ENCODE measurements at places on chromosomes 4 and X.

DNA sequence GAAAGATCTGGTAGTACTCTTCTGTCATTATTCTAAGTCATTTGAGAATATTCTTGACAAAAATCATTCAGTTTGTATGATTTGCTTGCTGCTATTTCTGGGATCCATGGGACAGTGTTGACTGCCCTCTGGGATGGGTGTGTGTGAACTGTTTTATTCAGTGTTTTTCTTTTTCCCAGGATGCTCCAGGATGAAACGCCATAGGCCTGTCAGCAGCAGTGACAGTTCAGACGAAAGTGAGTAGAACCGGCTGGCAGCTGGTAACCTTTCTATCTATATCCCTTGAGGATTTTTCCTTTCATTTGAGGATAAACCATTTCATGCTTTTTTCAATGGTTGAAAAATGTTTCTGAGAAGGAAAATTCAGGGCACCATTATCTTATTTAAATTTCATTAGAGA lies 72.5 kb downstream of the JADE3 start:
- DNase-seq = no peak

- no peak for DNase-seq
Observed at GRCh38 chrX:623599-624315, 6.8 kb upstream of the SHOX start.

DNA sequence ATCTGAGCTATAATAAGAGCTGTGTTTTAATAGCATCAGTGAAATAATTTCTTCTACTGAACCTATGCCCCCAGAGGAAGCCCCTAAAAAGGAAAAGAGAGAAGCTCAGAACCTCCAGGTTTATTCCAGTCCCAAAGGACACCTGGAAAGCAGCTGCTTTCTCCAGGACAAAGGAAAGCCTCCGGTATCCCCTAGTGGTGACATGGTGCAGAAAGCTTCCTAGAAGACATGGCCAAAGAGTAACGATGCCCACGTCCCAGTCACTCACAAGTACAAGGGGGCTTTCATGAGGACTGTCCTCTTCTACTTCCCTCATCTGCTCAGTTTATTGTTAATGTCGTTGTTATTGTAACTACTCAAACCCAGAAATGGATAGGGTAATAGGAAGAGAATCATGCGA lies 343.9 kb downstream of the UNC5C start:
- no peak for DNase-seq

DNA sequence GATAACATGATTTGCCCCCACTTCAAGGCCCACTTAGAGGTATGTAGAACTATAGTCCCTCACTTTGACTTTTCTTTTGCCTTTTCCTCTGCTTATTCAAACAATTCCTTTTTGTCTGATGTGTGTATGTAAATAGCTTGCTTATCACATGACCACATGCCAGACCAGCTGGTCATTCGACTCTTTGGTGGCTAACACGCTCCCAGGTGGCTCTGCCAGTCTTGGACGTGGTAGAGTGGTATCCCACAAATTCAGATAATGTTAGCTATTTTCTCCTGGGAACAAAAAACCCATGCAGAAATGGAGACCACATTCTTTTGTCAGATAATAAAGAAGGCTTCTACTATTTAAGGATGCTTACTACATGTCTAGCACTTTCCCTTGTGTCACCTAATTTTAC lies 47.9 kb downstream of the ARHGAP24 start:
- no peak for DNase-seq

GRCh38 chr4:23516716-23517115 lies 373.1 kb downstream of the PPARGC1A start:
- DNase-seq = no peak

GRCh38 chrX:129144172-129145038 lies 378.9 kb downstream of the SMARCA1 start:
- no peak for DNase-seq

DNA sequence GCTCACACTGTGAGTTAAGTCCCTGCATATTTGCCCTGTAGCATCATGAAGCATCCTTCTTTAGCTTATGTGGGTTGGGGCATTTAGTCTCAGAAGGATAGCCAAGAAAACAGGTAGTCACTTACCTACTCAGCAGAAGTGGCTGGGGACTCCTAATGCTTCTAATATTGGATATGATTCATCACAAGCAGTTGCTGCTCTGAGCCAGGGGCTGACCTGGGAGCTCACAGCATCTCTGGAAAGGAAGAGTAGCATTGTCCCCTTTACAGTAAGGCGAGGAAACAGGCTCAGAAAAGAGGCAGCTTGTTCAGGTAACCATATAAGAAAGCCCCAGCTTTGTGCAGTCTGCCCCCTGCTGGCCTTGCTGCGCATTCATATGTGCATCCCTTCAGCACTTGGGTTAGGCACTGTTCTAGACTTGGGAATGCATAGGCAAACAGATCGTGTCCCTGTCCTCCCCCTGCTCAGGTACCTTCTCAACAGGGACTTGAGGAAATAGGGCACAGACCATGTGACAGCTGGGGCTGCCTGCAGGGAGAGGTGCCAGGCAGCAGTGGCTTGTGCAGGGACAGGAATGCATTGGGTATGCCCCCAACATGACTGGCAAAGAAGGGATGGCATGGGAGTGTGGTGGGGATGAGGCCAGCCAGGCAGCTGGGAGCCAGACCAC lies 35.7 kb upstream of the TBC1D14 start:
- DNase-seq = no peak

DNA sequence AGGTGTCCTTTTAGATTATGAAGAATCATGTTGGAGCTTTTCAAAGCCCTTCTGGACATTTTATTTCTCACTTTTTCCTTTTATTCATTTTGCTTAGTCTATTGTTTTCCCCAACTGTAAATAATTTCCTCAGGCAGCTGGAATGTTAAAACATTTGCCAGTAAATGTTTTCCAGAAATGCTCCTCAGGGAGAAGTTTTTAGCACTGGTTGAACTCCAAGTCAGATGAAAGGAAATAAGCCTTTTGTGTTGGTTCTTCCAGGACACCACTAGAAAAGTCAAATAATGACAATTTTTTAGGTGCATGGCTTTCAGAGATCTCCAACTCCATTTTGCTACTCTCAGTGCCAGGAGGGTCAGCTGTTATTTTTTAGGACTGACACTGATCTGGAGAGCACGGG lies 127.9 kb downstream of the IL13RA2 start:
- no peak for DNase-seq

DNA sequence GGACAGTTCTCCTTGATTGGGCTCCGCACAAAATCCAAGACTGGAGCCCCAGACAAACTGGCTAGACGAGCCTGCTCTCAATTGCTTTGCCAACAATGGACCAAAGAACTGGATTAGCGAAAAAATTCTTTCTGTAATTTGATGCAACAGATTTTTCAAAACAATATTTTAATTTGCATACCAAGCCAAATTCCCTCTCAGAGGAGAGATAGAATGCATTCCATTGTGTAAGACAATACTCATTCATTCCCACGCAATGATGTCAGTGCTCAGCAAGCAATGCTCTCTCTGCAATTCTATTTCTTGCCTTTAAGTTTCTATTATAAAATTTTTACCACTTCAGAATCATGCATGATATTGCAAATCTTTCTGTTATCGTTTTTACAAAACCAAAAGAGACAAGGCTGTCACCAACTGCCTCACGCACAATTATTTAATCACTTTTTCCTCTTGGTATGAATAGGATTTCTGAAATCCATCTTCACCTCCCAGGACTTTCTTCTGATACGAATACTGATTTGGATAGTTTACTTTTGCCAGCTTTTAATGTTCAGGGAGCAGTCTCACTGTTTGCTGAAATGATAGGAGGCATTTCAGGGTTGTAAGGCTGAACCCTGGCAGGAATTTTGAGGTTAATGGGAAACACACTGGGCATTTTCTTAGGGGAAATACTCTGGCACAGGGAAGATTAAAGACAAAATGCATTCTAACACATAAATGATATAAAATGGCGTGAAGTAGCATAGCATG lies 46.1 kb upstream of the HCCS start:
- DNase-seq = no peak

DNA sequence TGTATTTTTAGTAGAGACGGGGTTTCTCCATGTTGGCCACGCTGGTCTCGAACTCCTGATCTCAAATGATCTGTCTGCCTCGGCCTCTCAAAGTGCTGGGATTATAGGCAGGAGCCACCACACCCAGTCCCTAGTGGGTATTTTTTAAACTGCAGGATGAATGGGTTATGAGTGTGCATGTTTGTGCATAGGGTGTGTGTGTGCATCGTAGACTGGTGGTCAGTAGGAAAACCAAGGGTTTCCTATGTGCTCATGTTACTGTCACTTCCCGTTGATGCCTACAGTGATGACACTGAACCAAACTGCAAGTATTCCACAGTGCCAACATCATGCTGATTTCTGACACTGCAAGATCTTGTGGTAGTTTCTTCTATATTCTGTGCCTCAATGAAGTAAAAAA lies 41.1 kb downstream of the DDIT4L start:
- DNase-seq = no peak

DNA sequence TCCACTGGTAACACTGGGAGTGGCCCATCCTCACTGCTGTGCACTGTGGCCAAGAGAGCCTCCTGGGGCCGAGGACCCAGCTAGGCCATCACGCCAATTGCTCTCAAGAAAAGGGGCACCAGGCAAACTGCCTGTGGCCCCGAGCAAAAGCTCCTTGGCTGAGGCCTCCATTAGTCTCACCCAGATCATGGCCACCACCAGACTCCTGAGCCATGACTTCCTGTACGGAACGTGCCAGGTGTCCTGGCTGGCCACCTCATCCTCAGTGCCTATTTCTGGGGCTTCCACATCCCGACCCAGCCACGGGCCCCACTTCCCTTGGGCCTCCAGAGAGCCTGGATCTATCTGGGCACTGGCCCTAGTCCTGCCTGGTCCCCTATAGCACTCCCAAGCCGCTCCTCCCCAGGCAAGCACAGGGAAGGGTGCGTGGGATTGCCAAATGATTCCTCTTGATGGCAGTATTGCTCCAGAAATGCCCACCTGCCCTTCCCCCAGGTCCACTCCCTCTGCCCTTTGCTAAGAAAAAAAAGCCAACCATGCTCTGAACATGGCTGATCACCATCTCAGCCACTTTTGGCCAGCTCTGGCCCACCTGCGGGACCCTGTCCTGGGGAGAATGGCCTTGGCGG lies 212.6 kb upstream of the AGTR2 start:
- no peak for DNase-seq

DNA sequence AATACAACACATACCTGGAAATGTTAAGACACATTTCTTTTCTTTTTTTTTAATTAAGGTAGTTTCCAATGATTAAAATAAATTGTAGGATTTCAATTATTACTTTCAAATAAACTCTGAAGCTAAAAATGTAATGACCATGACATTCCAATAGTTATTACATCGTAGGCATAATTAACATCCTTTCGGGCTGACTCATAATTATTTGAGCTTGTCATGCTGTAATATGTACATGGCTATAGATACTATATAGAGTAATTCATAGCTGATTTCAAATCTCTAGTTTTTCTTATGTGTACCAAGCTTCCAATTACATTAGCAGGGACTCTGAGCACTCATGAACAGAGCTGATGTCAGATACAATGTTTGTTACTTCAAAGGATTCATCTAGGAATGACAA lies 125.7 kb upstream of the GABRG1 start:
- no peak for DNase-seq

GRCh38 chrX:39157796-39158195 lies 356.5 kb downstream of the MID1IP1 start:
- DNase-seq = no peak

DNA sequence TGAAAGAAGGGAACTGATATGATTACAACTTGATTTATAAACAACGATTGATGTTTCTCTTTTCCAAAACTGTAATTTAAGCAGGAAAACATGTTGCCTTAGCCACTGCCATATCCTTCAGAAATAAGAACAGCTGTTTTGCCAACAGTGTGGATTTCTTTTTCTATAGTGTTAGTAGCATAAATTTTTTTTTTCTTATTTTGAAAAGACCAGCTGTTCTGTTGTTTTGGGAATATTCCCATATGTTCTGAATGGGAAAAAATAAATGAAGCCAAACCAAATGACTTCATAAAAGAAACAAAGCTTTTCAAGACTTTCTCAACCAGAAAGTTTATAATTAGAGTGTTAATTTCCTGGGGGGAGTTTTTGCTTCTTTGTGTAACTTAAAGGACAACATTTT lies 83.9 kb upstream of the ARHGAP24 start:
- DNase-seq = no peak

DNA sequence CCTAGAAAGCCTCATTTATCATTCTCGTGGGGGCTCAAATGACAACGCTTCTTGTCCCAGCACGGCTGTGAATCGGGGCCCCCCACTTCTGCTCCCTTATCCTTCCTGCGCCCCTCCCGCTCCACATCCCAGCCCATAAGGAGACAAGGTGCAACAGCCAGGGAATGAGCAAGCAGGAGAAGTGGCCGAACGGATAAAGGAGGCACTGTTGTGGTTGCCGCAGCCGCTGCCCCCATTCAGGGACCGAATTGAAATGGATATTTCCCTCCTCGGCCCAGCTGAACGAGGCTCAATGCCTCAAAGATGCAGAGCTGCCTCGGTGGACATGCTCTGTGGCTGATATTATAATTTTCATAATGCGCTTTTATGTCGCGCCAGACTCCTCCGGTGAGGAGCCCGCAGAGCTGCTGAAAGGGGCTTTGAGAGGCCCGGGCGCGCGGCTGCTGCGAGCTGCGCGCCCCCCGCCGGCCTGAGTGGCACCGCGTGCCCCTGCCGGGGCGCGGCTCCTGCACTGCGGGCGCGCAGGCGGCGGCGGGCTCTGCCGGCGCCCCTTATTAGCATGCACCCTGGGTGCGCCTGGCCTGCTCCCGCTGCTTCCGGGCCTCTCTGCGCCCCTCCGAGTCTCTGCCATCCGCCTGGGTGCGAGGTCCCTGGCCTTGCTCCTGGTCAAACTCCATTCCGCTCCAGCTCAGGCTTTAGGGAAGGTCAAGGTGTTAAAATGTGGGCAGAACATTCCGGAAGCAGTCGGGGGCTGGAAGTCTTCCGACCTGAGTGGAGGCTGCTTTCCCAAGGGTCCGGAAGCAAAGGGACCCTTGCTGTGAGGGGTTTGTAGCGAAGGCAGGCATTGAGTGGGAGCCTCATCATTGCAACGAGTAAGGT lies 68.2 kb upstream of the TMEM33 start:
- no peak for DNase-seq

DNA sequence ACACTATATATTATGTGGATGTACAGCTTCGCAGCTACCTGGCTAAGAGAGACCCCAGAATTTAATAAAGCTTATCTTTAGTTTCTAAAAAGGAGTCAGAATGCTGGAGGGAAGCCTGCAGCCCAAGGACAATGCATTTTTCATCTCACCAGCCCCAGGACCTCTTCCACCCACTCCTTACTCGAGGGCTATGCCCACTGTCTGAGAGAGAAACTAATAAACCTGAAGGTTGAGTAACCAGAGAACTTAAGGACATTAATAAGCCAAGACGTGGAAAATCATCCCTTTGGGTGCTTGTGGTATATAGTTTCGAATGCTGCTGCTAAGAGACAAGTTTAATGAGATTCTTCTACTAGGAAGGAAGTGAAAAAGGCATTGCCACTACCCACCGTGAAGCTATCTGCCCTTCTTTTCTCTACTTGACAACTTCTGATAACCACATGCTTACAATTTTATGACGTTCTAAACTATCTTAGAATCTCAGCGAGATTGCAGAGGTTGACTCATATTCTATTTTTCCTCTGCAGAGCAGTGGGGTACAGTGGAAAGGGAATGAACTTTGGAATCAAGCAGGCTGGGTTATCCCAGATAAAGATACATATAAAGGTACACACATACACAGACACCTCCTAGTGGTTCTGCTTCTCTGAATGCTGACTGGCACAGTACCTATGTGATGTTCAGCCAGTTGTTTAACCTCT lies 3.3 kb downstream of the RELL1 start:
- no peak for DNase-seq

Measured in NCI-H1417 treated with DMSO at 0.1 percent for 48 hours (cell line).